ENCODE measurements at places on chromosomes 6 and 20.

DNA sequence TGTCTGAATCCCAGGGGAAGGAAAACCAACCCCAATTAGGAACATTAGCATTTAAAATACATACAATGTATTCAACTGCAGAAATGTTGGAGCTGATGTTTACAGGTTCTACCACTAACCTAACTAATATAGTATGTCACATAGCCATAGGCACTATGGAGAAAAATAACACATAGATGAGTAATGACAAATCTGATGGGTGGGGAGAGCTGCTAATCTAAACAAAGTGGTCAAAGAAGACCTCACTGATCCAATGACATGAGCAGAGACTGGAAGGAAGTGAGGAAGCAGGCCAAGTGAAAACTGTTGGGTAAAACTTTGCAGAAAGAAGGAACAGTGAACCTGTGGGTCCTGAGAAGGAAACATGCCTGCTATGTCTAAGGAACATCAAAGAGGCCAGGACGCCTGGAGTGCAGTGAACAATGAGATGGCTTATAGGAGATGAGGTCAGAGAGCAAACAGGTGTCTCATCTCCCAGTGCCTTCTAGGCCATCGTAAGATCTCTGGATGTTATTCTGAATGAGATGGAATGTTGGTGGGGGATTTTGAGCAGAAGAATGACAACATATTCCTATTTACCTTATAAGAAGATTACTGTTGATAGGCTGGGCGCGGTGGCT lies 135.7 kb downstream of the ALDH8A1 start:
- no peak for DNase-seq

- no peak for DNase-seq
Observed at GRCh38 chr6:107331409-107332386, 127.7 kb downstream of the PDSS2 start.

- DNase-seq = no peak
Observed at GRCh38 chr6:155830531-155830930, 374.9 kb upstream of the NOX3 start.

DNA sequence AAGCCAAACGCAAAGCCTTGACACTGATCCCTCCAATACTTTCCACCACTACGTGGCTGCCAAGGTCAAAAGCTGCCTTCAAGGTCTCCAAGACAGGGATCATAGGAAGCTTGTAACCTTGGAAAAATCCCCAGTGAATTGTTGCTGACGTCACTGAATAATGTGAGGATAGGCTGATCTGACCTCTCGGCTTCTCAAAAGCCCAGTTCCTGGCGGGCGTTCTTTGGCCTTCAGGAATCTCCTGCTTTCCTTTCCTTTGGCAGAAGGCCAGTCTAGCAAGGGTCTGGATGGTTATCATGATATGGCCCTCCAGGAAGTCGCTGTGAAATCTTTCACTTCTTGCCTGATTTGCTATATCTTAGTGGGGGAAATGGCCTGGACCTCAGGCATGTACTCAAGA lies 61.4 kb upstream of the TNFAIP3 start:
- DNase-seq = no peak

Measured in stimulated activated naive B cell treated with anti-CD40 and anti-IgM and Interleukin-4, amounts not matched to agents 10 μg/mL and 1 μg/mL and 100 μg/mL, for 72 hours (primary cell).